ENCODE measurements at places on chromosomes 6 and 20.

- DNase-seq, result no peak
These were observed 294.2 kb downstream of the FOXC1 start for GRCh38 chr6:1903780-1904465.

DNA sequence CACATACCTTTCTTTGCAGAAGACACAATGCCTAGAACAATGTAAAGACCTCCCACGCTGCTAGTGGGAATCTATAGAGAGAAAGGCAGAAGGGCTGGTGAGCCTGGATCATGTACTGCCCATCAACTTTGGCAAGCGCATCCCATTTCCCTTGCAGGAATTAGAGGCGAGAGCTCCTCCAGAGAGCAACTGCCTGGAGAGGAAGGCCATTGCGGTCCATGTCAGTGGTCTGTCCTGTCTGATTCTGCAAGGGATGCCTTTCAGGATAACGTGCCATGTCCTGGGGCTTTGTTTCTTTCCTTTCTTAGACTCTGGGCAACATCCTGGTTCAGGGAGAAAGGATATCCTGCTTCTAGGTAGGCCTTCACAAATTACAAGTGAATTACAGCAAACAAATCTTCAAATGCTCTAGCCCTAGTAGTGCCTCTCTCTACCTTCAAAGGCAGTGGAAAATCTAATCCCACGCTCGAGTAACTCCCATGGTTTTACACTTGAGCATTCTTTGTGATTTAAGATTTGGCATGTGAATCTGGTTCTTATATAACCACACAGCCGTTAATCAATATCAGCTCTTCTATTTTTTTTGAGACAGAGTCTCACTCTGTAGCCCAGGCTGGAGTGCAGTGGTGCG is 38.5 kb downstream of the GCNT2 start:
- no peak for DNase-seq

GRCh38 chr6:169746556-169746955 is 4.8 kb downstream of the DYNLT2 start:
- DNase-seq, result no peak

DNA sequence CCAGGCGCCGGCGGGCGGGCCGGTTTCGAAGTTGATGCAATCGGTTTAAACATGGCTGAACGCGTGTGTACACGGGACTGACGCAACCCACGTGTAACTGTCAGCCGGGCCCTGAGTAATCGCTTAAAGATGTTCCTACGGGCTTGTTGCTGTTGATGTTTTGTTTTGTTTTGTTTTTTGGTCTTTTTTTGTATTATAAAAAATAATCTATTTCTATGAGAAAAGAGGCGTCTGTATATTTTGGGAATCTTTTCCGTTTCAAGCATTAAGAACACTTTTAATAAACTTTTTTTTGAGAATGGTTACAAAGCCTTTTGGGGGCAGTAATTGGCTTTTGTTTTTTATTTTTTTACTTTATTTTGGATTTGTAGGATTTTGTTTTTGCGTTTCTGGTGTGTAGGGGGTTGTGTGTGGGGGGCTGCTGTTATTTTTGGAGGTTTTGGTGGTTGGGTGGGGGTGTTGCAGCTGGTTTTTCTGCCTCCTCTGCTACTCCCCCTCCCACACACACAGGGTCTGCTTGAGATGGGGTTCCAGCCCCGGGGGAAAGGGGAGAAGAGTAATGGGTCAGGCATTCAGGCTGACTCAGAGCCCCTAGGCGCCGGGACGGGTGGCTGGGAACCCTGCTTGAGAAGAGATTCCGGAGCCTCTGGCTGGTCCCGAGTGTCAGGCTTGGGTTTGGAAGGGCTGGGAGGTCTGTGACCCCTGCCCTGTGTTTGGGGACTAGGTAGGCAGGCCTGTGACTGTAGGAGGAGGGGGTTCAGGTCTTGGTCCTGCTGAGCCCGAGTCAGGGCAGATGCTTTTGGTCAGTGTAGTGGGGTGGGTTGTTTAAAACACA is 2.0 kb downstream of the CEBPB start:
- peak; percentile 91 for DNase-seq

DNA sequence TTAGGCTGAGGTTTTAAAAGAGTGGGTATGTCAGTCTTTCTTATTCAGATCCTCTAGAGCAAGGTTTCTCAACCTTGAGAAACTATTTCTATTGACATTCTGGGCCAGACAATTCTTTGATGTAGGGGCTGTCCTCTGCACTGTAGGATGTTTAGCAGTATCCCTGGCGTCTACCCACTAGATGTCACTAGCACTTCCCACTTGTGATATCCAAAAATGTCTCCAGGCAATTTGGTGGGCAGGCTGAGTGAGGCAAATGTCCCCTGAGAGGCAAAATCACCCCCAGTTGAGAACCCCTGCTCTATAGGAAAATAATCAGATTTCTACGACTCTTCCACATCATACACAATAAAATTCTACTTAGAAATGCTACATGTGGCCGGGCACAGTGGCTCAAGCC is 7.7 kb upstream of the ZKSCAN8 start:
- DNase-seq, result peak; percentile 26

DNA sequence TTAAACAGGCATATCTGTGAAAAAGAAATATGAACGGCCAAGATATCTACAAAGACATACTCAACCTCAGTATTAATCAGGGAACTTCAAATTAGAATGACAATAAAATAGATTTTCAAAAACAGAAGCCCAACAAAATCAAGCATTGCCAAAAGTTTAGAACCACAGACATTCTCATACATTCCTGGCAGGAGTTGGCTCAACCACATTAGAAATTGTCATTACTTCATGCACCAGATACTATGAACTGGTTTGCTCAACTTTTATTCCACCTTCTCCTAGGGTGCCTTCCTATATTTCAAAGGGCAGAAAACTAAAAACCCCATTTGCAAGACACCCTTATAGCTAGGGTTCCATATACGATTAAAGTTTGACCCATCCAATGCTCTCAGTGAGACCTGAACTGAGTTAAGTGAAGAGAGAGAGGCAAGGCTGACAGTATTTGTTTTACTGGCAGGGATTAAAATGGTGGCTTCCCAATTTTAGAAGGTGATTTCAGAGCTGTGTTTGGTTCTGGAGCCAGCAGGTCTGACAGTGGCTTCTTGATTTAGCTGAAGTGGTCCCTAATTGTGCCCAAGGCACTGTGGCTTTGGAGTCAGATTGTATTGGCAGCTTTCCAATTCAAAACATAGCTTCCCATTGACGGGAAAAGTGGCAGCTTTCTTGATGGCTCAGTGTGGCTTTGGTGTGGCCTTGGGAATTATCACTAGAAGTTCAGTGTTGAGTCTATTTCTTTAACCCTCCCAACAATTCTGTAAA is 77.1 kb upstream of the CDYL start:
- no peak for DNase-seq

GRCh38 chr6:56380476-56380875 is 133.1 kb upstream of the COL21A1 start:
- no peak for DNase-seq

- no peak for DNase-seq
These were observed 614.6 kb downstream of the DHX35 start for GRCh38 chr20:39576771-39577170.

GRCh38 chr6:28208111-28208659 is 16.9 kb upstream of the ZSCAN9 start:
- no peak for DNase-seq

GRCh38 chr20:46681032-46681854 is 8.0 kb downstream of the TP53RK start:
- DNase-seq, result peak; percentile 76

- no peak for DNase-seq
These were observed 28.6 kb downstream of the CST8 start for GRCh38 chr20:23519556-23519955.

GRCh38 chr6:106056746-106057390 is 29.3 kb upstream of the PRDM1 start:
- DNase-seq, result no peak

DNA sequence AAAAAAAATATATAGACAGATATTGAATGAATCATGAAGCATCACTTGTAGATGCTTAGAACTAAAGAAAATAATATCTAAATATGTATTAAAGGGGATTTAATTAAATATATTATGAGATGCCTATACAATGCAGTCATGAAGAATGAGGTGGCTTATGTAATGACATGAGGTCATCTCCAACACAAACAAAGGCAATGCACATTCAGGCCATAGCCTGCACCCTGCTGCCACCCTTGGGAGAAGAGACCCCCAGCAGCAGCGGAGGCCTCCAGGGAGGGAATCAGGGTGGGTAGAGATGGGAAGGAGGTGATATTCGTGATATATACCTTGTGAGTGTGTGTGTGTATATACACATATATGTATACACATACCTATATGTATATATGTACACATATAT is 26.4 kb upstream of the SSTR4 start:
- DNase-seq, result no peak

GRCh38 chr20:49587111-49587570 is 19.2 kb upstream of the PTGIS start:
- no peak for DNase-seq

DNA sequence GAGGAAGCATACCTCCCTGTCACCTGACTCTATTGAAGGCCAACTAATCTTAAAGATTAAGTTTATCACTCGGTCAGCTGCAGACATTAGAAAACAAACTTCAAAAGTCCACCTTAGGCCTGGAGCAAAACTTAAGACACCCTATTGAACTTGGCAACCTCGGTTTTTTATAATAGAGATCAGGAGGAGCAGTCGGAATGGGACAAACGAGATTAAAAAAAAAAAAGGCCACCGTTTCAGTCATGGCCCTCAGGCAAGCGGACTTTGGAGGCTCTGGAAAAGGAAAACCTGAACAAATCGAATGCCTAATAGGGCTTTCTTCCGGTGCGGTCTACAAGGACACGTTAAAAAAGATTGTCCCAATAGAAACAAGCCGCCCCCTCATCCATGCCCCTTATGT is 7.2 kb upstream of the PRR18 start:
- DNase-seq, result no peak

All from activated CD4-positive, alpha-beta T cell treated with anti-CD3 and anti-CD28 coated beads for 48 hours (primary cell).